Astrocyte (in vitro differentiated cells and primary cell): ENCODE measurements at places on chromosomes 1 and 21. TPM values are rescaled to one million over a fixed set of nuclear protein-coding genes. Genes with fewer than 3 reads are reported as not detected.

CADM3 gene
- 18.2 and 26.2 TPM in 2 replicates for total RNA-seq

- no peak for DNase-seq
These were observed 123.0 kb downstream of the TNR start for GRCh38 chr1:175620376-175620775.

DNA sequence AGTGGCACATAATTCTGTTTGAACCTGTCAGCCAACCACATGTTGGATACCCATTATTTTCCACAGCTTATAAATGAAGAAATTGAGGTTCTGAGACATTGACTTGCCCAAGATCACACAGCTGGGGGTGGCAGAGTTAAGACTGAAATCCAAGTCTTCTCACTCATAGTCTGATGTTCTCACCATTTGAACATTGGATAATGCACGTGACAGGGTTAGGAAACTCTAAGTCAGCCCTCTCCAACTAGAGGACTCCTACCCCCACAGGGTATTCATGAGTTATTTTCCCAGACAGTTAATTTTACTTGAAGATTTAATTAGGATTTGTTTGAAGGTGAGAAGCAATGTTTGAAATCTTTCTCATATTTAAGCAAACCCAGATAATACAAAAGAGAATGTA lies 38.1 kb upstream of the C1orf105 start:
- no peak for DNase-seq

DNA sequence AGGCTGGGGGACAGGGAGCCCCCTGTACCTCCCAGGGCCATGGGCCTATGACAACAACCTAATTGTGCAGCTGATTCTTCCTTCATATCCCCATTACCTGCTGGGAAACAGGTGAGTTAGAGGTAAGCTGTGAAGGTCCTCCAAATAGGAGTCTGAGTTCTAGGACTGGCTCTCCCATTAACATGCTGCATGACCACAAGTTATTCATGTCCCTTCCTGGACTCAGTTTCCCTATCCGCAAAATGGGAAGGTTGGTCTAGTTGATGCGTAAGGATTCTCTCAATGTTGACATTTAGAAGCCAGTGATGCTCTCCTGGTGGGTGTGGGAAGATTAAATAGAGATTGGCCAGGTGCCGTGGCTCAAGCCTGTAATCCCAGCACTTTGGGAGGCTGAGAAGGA lies 4.1 kb downstream of the ZNF683 start:
- DNase-seq, result no peak

THEM4 gene
- total RNA-seq, result 15.7 and 17.5 TPM in 2 replicates

DNA sequence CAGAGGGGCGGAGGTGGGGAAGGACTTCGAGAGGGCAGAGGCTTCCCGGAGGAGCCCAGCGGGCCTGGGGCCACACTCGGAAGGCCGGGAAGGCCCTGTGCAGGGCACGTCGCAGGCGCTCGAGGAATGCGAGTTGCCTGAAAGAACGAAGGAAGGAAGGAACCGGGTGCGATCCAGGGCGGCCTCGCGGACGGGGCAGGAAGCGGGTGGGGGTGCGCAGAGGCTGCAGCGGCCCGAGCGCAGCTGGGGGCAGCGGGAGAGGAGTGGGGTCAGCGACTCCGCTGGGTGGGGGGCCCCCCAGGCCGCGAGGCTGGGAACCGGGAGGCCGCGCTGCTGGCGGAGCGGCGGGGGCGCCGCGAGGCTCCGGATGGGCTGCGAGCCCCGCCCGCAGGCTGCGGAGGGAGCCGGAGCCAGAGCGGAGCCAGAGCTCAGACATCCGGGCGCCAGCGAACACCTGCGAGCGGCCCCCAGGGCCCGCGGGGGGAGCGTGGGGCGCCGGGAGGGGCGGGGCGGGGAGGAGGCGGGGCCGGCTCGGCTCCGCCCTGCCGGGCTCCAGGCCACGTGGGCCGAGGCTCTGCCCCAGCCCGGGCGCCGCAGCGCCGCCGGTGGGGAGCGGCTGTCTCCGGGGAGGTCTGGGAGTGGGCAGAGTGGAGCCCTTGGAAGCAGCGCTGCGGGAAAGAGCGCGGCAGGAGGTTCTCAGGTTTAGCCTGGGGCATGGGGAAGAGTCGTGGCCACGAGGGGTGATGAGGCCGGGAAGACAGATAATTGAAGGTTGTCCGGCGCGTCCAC lies 4.6 kb downstream of the ID3 start:
- DNase-seq, result peak; percentile 70

S100A9 gene
- total RNA-seq, result 1.8 TPM in 1 of 2 replicates, not detected in the other

DNA sequence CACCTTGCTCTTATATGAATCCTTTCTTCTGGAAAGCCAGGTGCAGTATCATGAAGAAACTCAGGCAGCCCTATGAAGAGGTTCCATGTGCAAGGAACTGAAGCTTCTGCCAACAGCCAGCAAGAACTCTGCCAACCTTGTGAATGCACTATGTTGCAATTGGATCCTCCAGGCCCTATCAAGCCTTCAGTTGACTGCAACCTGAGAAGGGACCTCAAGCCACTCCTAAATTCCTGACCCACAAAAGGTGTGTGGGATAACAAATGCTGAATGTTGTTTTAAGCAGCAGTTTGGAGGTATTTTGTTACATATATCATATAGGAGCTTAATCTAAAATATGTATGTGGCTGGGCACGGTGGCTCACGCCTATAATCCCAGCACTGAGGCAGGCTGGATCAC lies 84.0 kb downstream of the RERE start:
- DNase-seq, result no peak

- DNase-seq, result no peak
These were observed 398.8 kb downstream of the TBX15 start for GRCh38 chr1:118589238-118589846.

TNFRSF14 gene
- 0.36 TPM in 1 of 2 replicates, not detected in the other for total RNA-seq

GRCh38 chr1:67339623-67340343 lies 32.1 kb downstream of the IL12RB2 start:
- peak; percentile 75 for DNase-seq

GRCh38 chr1:228860911-228861831 lies 125.9 kb downstream of the RHOU start:
- DNase-seq, result peak; percentile 89

GRCh38 chr21:26572702-26573381 lies at the start of gene CYYR1:
Gene CYYR1 (minus strand): TSS chr21:26573286. CDS start chr21:26572940, 346 bp downstream.
- peak; percentile 18 for DNase-seq

DNA sequence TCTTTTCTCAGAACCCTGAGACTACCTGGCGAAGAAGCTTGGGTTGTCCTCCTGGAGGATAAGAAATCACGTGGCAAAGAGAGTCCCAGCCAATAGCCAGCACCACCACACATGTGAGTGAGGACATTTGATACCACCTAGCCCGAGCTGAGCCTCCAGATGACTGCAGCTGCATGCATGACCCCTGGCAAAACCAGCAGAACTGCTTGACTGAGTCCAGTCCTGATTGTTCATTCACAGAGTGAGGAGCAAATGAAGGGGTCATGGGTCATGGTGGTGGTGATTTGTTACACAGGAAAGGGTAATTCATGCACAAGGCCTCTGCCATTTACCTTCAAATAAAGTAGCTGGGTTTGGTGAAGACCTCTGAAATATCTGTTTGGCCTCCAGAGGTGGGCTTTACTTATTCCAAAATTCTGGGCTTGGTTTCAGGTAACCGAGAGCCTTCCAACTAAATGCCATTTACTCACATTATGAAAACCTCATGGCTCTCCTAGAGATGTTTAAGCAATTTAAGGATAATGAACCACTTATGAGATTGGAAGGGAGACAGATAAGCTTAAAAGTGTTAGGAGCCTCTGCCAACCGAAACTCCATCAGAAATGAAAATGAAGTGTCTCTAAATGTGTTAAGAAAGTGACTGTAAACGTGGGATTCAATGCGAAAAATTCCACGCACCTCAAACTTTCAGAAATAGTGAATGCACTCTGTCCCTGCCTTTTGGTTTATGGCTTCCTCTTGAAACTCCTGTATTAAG lies 163.3 kb downstream of the SLC35F3 start:
- DNase-seq, result no peak

GRCh38 chr21:18549214-18549905 lies 145.8 kb upstream of the TMPRSS15 start:
- peak; percentile 36 for DNase-seq

DNA sequence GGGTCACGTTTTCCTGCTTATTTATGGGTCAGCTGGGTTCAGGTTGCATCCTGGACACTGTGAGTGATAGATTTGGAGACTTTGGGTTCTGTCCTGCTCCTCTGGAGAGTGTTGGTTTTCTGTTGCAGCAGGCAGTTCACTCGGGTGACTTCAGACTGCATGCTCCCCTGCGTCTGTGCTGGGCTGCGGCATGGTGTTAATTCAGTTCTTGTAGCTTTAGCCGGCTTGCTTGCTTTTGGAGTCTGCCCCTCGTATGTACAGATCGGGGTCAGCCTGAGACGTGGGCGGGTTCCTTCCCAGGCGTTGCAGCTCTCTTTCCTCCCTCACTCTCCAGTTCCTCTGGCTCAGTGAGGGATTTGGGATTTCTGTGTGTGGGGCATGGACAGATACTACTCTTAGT lies 38.0 kb downstream of the PCNT start:
- no peak for DNase-seq

- no peak for DNase-seq
These were observed 92.9 kb upstream of the IVNS1ABP start for GRCh38 chr1:185409763-185410528.

GRCh38 chr1:101235216-101235695 lies 1.6 kb upstream of the S1PR1 start:
- no peak for DNase-seq

RAB42 gene
- 1.2 and 2.1 TPM in 2 replicates for total RNA-seq

DUSP23 gene
- 30.1 and 33.0 TPM in 2 replicates for total RNA-seq

RGS13 gene
- total RNA-seq, result not detected in 2 replicates

GRCh38 chr1:38800720-38801671 lies 58.6 kb downstream of the RRAGC start:
- no peak for DNase-seq

- DNase-seq, result no peak
These were observed 54.0 kb downstream of the LTN1 start for GRCh38 chr21:28938726-28939125.

DNA sequence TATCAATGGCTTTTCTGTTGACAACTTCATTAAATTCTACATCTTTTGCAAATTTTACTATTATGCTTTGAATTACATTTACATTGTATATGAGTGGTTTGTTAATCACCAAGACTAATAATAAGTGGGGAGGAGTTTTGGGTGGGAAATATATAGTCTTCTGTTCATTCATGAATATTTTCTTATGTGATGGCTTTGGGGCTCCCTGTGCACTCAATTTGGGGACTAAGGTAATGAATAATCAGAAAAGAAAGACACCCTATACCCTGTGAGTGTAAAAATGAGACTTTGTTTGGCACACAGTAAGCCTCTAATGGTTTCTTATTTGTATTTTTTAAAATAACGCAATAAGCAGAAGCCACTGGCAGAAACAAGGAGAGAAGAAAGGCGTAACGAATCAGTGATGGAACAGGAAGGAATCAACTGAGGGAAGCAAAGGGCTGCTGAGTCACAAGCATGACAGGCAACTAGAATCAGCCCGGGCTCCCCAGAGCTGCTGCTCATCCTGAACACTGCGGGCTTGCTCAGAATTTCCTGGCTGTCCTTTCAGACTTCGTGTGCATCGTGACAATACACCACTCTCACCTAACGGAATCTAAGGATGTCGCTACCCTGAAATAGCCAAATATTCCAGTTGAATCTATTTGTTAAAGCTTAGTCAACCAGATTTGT lies 20.8 kb upstream of the RGS2 start:
- DNase-seq, result peak; percentile 77

GRCh38 chr21:44445145-44445812 lies 10.0 kb upstream of the LRRC3 start:
- DNase-seq, result no peak

- no peak for DNase-seq
These were observed 2.5 kb downstream of the AGRN start for GRCh38 chr1:1022302-1023009.

GRCh38 chr21:41567901-41568510 lies 60.0 kb upstream of the TMPRSS2 start:
- DNase-seq, result no peak

GRCh38 chr1:173341307-173341706 lies 134.2 kb upstream of the TNFSF4 start:
- peak; percentile 93 for DNase-seq

SUSD4 gene
- 9.2 and 18.8 TPM in 2 replicates for total RNA-seq

GALE gene
- 24.1 and 27.0 TPM in 2 replicates for total RNA-seq

DNA sequence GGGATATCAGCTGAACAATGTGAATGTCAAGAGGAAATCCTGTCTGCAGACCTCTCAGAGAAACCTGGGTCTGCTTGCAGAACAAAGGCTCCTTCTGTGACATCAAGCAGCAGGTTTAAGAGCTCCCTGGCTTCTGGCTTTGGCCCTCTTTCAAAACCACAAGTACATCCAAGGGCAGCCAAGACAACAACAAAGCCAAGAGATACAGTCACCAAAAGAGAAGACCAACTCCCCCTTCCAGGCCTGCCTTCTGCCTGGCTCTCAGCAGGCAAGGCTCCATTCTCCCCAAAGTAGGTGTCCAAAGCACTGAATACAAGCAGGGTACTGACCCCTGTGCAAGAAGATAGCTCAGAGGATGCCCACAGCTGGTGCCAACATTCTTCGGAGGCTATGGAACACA lies 11.5 kb downstream of the BCAR3 start:
- peak; percentile 95 for DNase-seq

DNA sequence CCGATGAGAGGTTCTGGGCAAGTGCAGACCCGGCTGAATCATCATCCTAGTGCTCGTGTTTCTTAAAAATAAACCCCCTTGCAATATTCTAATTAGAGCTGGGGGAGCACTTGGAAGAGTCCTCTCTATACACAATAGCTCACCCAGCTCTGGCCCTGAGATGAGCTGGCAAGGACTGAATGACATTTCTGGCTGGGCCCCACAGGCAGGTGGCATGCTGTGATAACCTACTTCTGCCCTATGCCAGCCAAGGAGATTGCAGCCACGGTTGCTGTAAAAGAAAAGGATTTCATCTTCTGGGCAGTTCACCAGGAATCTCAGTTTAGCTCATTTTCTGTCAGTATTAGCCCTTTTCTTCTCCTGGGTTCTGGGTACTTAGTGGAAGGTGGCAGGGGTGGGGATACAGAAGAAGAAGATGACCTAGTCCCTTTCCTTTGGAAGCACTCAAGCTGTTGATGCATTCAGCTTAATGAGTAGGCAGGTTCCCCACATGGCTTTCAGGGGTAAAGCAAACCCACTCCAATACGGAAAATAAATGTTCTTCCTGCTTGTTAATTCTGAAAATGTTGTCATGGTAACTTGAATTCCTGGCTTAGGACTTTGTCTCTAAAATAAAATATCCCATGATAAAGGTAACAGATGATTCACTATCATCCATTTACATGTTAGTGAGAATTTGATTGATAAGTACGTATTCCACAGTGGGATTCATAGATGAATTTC lies 32.2 kb downstream of the VASH2 start:
- DNase-seq, result no peak

LHX8 gene
- 0.48 and 0.52 TPM in 2 replicates for total RNA-seq

LIN28A gene
- 16.7 and 43.7 TPM in 2 replicates for total RNA-seq

CD84 gene
- total RNA-seq, result not detected in 2 replicates

DNA sequence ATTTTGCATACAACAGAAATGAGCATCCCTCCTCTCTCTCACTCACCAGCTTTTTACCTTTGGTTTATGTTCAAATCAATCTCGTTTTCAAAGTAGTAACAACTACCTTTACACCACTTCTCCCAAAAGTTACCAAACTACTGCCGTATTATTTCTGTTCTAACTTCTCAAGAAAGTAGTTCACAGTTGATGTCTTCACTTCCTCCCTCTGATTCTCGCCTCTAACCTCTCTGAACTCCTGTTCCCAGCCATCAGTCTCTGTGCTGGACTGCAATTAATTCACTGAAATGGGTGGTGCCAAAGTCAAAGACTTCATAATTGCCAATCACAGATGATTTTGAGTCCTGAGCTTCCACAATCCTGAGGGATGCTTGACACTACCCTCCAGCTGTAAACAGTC lies 54.0 kb downstream of the ZNF281 start:
- DNase-seq, result no peak

GRCh38 chr21:40099809-40100208 lies 232.6 kb downstream of the PCP4 start:
- no peak for DNase-seq
